ENCODE measurements at places on chromosomes 3 and 15. TPM values are rescaled to one million over a fixed set of nuclear protein-coding genes. Genes with fewer than 3 reads are reported as not detected.

CPLX3 gene
- 0.17 TPM for total RNA-seq

STXBP5L gene
- total RNA-seq = not detected

SYNPR gene
- total RNA-seq = not detected

POTEB gene
- not detected for total RNA-seq

MUC13 gene
- not detected for total RNA-seq

PP2D1 gene
- not detected for total RNA-seq

GRCh38 chr3:64909011-64909410 is 221.2 kb upstream of the ADAMTS9 start:
- no peak for DNase-seq

DNA sequence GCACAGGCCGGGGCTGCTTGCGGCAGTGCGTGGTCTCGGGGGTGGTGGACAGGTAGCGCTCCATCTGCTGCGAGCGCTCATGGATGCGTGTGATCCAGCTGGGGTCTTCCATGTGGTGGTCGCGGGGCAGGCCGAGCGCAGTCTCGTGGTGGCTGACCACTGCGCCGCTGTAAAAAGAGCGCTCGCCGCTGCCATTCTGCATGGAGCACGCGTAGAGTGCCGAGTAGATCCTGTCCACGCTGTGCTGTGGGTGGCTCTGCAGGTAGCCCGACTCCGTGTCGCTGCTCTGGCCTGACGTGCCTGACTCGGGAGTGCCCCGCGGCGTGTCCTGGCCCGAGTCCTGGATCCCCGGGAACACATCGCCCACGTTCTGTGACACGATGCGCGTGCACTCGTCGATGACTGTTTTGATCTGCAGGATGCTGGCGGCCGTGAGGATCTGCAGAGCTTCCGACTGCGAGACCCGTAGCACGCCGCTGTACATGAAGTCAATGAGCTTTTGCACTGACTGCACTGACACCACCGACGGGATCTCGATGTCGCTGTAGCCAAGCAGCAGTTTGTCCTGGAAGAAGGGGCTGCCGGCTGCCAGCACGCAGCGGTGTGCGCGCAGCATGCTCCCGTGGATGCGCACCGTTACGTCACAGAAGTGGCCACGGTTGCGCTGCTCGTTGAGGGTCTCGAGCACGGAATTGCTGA is 57.4 kb downstream of the TIGIT start:
- DNase-seq = no peak

GRCh38 chr3:194686816-194687637 is 1.3 kb downstream of the FAM43A start:
- peak; percentile 90 for DNase-seq

DNA sequence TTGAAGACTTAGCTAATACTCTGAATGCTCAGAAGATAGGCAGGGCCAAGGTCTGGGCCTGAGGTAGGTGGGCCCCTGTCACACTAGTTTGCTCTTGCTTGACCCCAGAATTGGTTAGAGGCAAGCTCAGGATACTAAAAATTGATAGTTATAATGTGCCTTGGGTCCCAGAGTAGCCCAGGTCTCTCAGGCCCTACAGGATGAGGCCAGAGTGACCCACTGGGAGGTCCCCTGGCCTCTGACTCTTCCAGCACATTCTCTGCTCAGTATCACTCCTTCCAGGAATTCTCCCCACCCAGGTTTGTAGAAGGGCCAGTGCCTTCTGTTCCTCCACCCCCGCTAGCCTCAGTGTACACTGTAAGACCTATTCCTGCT is 667 bp upstream of the KLHDC8B start:
- DNase-seq = no peak

GRCh38 chr15:64522226-64522823 is 61.9 kb downstream of the ZNF609 start:
- DNase-seq = no peak

- DNase-seq = no peak
Observed at GRCh38 chr3:78907367-78907766, 860.4 kb downstream of the ROBO1 start.

DNA sequence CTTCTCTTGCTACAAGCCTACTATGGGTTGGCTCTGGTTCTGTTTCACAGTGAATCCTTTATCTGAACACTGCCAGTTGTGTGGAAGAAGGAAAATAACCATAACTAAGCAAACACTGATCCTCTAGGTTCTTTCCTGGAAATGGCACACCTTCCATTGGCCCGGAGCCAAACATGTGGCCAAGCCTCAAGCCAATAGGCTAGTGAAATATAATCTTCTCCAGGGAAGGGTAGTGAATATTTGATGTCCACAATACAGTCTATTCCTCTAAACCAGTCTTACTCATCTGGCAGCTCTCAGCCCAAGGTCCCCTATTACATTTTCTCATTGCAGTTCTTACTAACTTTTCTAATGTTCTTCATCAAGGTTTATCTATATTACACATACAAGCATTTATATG is 921.3 kb downstream of the TUSC7 start:
- no peak for DNase-seq

- no peak for DNase-seq
Observed at GRCh38 chr15:39735120-39735717, 47.4 kb downstream of the FSIP1 start.

DNA sequence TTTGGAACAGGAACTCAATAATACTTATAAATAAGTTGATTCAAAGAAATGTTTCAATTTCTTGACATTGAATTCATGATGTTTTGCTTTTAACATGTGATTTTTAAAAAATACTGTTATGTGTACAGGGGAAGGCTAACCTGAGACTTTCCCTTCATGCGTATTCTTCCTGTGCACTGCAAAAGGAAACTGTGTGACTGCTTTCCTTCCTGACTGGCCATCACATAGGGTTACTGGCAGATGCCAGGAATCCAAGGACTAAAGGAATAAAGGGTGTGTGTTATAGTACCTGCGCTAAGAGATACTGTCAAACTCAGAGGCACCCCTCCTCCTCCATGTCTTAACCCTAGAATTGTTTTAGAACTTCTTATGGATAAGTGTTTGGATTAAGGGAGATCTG is 236.0 kb downstream of the UBE2E2 start:
- DNase-seq = no peak

GRCh38 chr3:190902292-190902691 is 39.8 kb upstream of the GMNC start:
- no peak for DNase-seq

DNA sequence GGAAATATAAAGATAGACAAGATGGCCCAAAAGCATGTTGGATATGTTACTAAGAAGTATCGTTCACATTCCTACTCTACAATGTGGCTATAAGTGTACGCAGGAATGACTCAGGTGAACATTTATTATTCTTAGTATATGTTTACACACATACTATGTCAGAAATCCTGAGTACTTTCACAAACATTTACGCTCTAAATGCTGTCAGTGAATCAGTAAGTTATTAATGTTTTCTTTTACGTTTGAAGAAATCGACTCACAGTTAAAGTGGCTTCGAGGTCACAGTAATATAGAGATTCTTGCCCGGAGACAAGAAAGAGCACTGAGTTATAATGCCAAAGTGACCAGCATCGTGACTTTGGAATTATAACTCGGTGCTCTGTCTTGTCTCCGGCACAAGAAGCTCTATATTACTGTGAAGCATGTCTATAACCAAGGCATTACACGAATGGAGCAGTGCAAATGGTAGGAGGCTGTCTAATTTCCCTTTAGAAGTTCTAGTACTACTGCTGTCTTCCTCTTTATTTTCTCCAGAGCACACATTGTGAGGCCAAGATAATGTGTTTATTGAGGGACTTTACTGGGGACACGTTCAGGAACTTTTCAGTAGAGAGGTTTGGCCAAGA is 61.8 kb upstream of the P3H2 start:
- DNase-seq = no peak

GRCh38 chr3:69439643-69440270 is 53.9 kb upstream of the FRMD4B start:
- no peak for DNase-seq

DNA sequence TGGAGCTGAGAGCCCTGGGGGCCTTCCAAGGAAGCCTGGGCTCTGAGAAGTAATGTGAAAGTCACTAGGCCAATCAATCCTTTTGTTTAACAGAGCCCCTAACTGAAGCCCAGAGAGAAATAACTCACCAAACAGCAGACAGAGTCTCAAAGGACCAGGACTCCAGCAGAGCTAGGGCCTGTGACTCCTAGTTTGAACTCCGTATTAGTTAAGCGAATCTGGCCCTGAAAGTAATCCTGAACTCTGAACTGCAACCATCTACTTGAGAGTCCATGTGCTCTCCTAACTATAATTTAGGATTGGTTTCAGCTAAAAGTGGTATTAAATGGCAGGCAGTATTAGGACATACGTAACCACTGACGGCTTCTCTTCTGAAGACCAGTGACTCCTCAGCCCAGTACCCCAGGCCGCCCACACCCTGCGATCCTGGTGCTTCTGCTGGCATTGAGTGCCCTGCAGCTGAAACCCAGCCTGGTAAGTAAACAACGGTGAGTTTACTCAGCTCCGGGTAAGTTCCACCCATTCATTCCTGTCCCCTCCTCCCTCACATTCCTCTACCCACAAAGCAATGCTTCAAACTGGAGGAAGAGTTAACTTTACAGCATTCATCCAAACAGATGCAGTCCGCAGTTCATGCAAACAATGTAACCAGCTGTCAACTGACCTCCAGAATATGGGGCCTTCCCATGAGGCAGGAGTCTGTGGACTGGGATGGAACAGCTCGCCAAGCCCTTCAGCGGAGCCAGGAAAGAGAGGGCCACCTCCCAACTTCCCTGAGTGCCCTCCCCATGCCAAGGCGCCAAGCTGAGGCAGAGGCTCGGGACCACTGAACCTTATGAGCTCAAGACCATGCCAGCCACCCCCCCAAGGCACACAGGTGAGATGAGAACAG is 7.3 kb downstream of the MYO5C start:
- no peak for DNase-seq

- DNase-seq = no peak
Observed at GRCh38 chr3:29478611-29479010, 197.7 kb downstream of the RBMS3 start.

- no peak for DNase-seq
Observed at GRCh38 chr3:72113564-72113963, 328.6 kb upstream of the PROK2 start.
